Suprapubic skin (tissue), 4 donors: ENCODE measurements at places on chromosomes 13 and 19.

DNA sequence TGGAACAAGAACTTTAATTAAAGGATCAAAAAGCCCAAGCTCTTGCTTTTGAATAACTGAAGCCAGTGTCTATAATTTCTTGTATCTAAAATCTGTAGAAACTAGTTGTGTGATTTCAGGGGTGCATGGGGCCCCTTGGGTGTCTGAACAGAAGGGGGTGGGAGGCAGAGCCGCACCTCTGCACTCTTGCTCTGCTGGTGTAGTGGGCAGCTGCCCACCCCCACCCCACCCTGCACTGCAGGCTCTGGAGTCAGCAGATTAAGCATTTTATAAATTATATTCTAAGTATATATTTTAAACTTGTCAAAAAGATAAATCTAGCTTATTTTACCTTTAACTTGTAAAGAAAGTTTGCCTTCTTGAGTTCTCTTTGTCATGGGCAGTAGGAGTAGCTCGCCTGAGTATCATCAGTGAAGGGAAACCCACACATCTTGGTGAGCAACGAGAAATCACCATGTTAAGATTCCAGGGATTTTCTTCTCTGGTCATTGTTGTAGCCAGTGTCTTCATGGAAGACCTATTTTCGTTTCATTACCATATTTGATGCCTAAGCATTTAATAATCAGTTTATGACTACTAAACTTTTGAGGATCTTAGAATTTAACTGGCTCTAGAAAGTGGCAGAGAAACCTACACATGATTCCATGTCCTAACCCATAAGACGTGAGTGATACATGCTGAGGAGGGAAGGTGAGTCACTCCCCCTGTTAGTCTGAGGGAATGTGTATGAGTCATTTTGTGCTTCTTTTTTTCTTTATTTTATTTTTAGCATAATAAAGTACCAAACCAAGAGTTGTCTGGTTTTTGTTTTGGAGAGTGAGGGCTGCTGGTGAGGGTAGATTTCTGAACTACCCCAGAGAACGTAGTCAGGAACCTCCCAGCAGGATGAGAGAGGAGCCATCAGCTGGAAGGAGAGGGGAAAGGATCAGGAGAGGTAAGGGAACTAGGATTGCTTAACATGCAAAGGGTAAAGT is 7.7 kb downstream of the UBE2L5 start:
- no peak for DNase-seq

GRCh38 chr19:16586991-16587832 is 15.0 kb upstream of the SLC35E1 start:
- DNase-seq: no peak

DNA sequence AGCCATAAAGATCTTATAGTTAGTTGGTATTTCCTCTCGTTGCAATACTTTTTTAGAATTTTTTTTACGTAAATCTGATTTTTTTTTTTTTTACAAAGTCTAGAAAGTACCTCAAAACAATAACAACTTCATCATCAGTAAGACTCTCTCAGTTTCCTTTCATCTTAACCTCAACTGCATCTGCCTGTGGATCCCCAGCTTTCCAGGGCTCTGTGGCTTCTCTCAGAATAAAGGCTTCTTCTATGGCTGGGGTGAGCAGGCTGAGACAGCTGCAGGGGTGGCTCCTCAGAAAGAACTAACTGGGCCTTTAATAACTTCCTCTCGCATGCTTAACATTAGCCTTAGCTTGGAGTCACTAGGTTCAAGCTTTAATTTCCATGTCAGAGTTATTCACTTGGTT is 4.2 kb downstream of the ZNF506 start:
- DNase-seq: no peak

- no peak for DNase-seq
Observed at GRCh38 chr13:66492479-66492878, 737.7 kb downstream of the PCDH9 start.

GRCh38 chr19:13963603-13964105 is 11.3 kb downstream of the DCAF15 start:
- DNase-seq: no peak

GRCh38 chr19:42250183-42250665 is 4.7 kb downstream of the ERF start:
- DNase-seq: peak; percentile 77

- no peak for DNase-seq
Observed at GRCh38 chr19:41746593-41747227, 8.6 kb upstream of the CEACAM6 start.

GRCh38 chr13:78198419-78198818 is 279.8 kb upstream of the EDNRB start:
- no peak for DNase-seq

DNA sequence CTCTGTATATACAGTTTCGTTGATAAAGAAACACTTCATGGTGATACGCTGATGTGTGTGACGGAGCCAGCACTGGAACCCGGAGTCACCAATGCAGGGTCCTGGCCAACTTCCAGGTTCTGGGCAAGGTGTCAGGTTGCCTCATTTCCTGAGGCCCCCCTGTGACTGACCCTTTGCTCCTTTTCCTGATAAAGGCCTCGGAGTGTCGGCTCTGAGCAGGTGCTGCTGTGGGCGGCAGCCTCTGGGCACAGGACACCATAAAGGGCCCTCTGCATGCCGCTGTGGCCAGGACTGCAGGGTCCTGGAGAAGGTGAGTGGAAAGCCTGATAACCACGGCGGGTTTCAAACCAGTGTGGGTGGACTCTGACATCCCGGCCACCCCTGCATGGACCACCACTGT is 17.3 kb upstream of the MYDGF start:
- DNase-seq: no peak

GRCh38 chr19:245457-245856 is 45.7 kb downstream of the PLPP2 start:
- DNase-seq: no peak

DNA sequence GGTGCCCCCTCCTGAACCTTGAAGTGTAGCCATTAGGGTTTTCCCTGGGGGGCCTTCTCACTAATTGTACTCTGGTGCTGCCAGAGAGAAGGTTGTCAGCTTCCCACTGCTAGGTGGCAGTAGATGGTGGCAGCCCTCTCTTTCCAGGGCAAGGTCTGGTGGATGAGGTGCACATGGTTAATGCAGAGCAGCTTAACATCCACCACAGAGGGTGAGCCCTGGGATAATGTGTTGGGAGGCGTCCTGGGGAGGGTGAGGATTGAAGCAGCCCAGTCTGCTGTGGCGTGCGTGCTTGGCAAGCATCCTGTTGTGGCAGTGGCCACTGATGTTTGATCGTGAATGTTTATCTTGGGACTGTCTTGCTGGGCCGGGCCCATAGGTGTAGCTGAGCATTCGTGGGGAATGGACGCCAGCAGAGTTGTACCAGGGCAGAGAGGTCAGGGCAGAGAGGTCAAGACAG is 5.8 kb downstream of the EGLN2 start:
- DNase-seq: no peak

DNA sequence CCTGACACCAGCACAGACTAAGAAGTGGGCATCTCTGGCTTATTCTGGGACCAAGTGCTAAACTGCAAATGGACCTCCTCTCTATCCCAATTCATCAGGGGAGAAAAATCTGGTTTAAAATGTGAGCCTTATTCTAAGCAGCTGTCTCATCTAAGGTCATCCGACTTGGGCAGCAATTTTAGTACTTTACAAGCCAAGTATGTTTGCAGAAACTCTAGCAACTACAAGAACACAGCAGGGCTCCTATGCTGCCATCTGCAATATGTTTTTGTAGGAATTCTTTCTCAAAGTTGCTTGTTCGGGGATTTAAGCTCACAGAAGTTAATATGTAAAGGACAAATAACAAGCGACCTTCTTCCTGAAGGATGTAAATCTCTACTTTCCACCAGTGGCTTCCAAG is 113.1 kb downstream of the FOXO1 start:
- DNase-seq: no peak

- DNase-seq: no peak
Observed at GRCh38 chr19:2469102-2469914, 6.6 kb upstream of the GADD45B start.

DNA sequence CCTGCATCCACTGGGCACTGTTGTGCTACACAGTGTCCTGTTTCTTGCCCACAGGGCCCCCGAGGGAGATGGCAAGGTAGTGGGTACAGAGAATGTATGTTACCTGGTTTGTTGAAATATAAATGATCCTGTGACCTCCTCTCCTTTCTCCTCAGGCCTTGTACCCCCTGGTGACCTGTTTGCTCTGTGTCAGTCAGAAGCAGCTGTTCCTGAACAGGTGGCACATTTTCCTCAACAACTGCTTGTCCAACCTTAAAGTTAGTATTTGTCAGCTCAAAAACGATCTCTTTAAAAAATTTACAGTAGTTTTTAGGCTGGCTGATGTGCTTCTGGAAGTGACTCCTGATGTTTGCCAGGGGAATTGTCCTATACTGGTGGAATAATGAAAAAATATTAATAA is 105.1 kb downstream of the FRY start:
- DNase-seq: no peak

GRCh38 chr13:83577183-83577582 is 305.1 kb downstream of the SLITRK1 start:
- DNase-seq: no peak

- no peak for DNase-seq
Observed at GRCh38 chr13:75715601-75716523, 79.7 kb downstream of the LMO7 start.

GRCh38 chr13:36888645-36889044 is 31.4 kb downstream of the SMAD9 start:
- no peak for DNase-seq

DNA sequence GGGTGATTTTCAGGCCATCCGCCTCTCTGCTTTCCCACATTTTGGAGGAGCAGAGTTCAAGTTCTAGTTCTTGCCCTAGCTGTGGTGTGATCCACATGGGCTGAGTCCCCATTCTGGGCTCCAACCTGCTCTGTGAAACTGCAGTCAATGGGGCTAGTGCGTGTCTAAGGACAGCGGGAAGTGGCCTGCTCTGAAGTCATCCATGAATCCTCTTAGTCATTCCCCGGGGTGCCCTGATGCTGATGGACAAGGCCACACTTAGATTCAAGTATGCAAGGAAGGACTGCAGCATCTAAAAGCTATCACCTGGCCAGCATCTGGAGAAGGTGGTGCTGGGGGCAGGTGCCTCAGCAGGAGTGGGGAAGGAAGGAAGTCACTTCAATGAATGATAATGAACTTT is 94.6 kb downstream of the TSHZ3 start:
- DNase-seq: no peak

DNA sequence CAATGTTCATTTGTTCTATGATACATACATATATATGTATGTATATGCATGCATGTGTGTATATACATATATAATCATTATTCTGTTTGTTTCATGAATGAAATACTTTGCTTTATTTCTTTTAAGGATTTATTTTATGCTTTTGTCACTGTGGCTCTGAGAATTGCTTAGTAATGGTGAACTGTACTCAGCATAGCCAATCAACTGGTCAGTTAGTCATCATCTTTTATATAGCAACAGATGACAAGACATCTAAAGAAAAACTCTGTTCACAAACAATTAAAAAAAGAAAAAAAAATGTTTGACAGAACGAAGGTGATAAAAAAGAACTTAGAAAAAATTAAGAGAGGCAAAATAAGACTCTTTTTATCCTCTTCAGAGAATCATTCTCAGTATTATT is 1440.3 kb downstream of the PCDH9 start:
- DNase-seq: no peak

DNA sequence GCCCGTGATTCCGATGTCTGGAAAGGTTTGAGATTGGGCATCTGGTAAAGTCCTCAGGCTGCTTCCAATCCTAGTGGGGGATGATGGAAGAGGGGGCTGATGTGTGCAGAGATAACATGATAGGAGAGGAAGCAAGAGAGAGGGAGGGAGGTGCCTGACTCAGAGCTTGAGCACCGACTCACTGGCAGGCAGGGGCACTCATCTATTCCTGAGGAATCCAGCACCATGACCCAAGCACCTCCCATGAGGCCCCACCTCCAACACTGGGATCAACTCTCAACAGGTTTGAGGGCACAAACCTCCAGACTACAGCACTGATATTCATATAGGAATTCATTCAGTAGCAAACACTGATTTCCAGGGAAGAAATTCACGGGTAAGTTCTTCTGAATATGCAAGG is 5.6 kb upstream of the SIGLEC9 start:
- DNase-seq: no peak

- DNase-seq: no peak
Observed at GRCh38 chr19:51219307-51219706, 5.6 kb upstream of the CD33 start.

GRCh38 chr13:45737571-45738017 is 35.5 kb downstream of the CBY2 start:
- DNase-seq: no peak

GRCh38 chr19:39407410-39407659 is 688 bp downstream of the ZFP36 start:
- DNase-seq: no peak

DNA sequence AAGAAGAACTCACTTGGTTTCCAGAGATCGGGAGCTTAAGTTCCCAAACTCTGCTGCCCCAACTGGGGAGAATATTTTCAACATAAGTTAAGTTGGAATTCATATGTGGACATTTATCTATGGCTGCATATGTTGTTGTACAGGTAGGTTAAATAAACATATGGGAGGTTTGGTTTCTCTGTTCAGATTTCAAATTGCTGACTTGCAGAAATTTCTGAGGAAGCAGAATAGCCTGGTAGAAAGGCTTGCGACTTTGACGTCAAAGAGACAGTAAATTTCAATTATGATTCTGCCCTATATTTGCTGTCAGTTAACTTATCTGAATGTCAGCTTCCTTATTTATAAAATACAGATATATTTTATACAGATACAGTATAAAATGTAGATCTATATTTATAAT is 40.0 kb upstream of the TPP2 start:
- DNase-seq: no peak

- DNase-seq: no peak
Observed at GRCh38 chr19:11587975-11588631, 9.2 kb upstream of the ZNF627 start.

GRCh38 chr19:12836529-12836863 is 1.8 kb upstream of the MAST1 start:
- no peak for DNase-seq

DNA sequence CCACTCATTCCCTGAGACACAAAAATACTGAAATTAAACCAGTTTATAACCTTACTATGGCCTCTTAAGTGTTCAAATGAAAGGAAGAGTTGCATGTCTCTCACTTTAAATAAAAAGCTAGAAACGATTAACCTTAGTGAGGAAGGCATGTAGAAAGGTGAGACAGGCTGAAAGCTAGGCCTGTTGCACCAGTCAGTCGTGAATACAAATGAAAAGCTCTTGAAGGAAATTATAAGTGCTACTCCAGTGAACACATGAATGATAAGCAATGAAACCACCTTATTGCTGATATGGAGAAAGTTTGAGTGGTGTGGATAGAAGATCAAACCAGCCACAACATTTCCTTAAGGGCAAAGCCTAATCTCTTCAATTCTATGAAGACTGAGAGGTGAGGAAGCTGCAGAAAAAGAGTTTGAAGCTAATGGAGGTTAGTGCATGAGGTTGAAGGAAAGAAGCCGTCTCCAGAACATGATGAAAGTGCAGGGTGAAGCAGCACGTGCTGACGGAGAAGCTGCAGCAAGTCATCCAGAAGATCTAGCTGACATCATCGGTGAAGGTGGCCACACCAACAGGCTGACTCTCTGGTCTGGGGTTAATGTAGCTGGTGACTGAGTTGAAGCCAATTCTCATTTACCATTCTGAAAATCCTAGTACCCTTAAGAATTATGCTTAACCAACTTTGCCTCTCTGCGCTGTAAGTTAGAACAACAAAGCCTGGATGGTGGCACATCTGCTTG is 94.5 kb upstream of the TEX29 start:
- no peak for DNase-seq
